B cell (primary cell): ENCODE measurements at places on chromosomes 16 and 17.
A peak's percentile ranks its signal among the peaks of the same experiment; 100 is the strongest.

DNA sequence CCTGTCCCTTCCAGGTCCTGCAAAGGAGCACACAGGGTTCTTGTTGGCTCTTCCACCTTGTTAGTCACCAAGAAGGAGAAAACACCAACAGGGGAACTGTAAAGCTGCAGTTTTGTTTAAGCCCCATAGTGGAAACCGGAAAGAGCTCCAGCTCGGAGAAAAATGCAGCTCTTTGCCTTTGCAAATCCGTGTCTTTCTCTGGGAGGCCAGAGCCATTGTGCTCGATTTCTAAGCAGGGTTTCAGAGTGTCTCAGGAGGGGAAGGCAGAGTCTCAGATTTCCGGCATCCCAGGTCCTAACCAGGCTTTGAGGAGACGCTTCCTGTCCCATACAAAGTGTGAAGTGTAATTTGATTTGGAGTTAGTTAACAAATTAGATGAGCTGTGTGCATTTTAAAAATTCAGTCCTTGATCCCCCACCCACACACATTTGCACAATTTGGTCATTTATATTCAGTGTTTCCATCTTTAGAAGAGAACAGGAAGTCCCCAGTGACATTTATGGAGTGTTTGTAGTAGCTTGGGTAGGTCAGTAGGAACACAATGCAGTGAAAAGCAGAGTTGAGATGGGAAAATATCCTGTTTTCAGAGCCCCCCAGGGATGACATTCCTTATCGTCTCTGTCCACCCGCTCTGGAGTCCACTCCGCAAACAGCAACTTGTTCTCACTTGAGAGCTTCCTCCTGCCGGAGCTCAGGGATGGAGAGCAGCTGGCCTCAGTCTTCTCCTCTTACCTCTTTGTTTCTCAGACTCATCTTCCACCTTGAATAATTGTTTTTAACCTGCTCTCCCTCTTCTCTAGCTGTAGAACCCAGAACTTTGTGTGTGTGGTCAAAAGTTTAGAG is 331.9 kb downstream of the SEC14L1 start:
- no peak for DNase-seq

DNA sequence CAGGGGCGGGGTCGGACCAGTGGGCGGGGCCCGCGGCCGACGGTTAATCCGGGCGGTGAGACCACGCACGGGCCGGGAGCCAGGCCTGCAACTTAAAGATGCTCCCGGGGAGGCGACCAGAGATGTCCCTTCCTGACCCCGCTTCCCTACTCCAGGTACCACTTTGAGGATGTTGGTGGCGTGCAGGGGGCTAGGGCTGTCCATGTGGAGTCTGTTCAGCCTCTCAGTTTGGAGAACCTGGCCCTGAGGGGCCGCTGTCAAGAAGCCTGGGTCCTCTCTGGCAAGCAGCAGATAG is 580 bp downstream of the RANGRF start:
- no peak for DNase-seq

DNA sequence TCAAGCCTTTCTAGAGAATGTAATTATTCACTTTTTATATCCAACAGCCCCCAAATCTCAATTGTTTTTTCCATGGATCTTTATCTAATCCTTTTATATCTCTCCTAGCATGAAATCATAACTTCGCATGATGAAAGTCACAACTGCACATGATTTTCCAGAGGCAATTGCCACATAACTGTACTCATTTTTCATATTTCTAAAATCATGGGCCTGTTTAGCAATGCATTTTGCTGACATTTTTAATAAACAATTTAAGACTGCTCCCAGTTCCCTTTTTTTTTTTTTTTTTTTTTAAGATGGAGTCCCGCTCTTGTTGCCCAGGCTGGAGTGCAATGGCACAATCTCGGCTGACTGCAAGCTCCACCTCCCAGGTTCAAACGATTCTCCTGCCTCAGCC is 83.5 kb downstream of the VMP1 start:
- no peak for DNase-seq

DNA sequence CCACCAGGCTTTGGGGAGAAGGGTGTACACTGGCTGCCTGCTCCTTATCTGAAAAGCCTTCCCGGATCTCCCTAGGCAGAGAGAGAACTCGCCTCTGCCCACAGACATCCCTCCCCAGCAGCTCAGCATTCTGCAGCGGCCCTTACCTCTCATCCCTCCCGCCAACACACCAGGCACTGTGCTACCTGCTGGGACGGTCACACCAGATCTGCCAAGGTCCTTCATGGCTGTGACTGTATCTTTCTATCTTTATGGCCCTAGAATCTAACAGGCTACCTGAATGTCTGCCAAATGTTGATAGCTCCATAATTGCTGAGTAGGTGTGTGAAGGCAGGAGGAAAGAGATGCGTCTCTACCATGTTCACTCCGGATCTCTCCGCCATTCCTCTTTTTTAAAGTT is 7.9 kb downstream of the TSNAXIP1 start:
- DNase-seq, result no peak

GRCh38 chr16:66650707-66651473 is 45.7 kb downstream of the CMTM4 start:
- DNase-seq, result peak; percentile 83

GRCh38 chr17:34259146-34259545 is 4.1 kb downstream of the CCL2 start:
- DNase-seq, result no peak

GRCh38 chr16:85881436-85881835 is 17.5 kb upstream of the IRF8 start:
- no peak for DNase-seq

DNA sequence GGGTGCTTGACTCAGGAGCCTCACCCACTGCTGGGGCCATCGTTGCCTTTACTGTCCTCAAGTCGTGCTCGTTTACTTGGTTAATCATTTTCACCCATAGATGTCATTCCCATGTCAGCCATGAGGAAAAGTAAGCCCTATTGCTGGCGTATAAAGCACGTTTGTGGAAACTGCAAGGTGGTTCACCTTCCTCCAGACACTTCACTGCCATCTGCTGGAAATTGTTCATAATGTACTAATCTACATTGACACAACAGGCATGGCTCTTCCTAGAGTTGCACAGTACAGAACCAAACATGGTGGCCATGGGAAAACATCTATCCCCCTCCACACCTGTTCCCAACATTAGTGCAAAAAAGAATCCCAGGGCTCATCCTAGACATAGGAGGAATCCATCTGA is 116.6 kb downstream of the ZNF18 start:
- no peak for DNase-seq

DNA sequence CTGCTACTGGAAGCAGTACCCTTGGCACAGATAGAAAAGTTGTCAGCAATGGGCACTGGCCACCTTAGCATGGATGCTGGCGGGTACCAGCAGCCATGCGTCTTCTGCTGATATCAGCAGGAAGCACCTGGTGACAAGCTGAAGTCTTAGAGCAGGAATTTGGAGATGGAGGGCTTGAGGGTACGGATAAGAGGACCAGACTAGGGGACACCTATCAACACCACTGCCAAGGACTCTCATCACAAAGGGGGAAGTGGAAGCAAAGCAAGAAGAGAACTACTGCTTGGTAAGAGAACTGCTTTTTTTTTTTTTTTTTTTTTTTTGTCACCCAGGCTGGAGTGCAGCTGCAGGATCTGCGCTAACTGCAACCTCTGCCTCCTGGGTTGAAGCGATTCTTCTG is 35.4 kb upstream of the LYRM9 start:
- no peak for DNase-seq

GRCh38 chr17:28896884-28897768 is at the start of gene FLOT2:
Gene FLOT2 (minus strand): TSS chr17:28897733. CDS start chr17:28897574, 159 bp downstream.
- peak; percentile 76 for DNase-seq

DNA sequence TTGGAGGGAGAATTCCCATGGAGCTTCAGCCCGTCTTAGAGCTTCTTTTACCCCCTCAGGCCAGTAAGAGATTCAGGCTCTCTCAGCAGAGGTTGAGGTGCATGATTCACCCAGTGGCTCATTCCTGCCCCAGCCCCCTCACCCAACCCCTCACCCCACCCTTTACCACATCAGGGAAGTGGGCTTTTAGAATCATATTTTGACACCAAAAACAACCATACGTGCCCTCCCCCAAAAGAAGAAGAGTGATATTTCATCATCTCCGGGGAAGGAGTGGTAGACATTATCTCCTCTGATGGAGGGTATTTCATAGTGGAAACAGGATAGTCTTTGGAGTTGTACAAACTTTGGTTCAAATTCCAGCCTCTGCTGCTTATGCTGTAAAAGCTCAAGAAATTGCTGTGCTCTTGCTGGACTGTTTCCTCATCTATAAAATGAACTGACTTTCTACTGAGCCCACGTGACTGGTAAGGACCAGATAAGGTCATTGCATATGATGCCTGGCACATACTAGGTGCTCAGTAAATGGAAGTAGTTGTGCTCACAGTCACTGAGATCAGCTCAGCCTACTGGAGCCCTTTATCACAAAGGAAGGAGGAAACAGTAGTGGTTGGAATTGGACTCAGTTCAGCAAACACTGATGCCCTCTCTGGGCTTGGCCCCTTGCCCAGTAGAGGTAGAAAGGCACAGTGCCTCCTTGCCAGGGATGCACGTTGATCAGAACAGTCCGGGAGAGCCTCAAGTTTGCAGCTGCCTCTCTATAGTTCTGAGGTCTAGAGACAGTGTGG is 18.3 kb upstream of the CCL5 start:
- DNase-seq, result no peak

DNA sequence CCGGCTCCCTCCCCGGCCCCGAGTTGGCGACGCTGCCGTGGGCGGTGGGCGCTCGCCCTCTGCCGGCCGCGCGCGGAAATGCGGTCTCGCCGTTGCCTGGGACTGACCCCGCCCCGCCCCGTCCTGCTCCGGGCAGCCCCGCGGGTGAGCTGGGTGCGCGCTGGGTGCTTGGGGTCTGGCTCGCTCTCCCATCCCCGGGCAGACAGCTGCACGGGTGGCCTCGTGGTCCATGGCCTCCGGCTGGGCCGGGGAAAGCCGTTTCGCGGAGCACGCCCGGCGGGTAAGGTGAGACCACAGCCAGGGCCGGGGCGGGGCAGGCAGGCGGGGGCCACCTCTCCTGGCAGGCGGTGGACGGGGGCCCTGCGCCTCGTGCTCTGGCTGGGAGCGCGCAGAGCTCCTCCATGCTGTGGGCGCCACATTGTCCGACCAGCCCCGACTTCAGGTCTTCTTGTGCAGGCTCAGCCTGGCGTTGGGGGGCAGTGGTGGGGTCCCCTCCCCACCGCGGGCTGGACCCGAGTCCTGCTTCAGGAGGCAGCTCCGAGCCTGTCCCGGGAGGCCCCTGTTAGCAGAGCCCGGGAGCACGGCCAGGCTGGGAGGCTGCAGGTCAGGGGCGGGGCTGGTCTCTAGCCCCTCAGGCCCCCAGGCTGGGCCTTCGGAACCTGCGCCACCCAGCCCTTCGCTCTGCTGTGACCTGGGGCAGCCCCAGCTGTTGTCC is 7.0 kb upstream of the C1QTNF8 start:
- peak; percentile 76 for DNase-seq

GRCh38 chr17:76094046-76094445 is 9.5 kb downstream of the EXOC7 start:
- DNase-seq, result no peak

DNA sequence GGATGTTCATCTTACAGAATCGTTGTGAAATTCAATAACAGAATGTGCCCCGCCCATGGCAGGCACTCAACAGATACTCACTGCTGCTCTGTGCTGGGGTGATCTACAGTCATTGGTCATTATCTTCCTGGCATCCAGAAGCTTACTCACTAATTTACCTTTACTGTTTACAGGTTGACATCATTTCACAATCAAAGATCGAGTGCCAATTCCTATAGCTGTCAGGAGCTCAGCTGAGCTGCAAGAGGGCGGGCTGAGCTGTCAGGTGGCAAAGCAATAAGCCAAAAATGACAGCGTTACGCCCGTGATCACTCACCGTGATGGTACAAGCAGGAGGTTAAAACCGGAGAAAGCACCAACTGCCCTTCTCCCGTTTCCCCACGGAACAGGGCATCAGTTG is 51.2 kb downstream of the LITAF start:
- DNase-seq, result no peak

GRCh38 chr17:63278728-63279442 is 167.2 kb downstream of the CYB561 start:
- DNase-seq, result peak; percentile 15

DNA sequence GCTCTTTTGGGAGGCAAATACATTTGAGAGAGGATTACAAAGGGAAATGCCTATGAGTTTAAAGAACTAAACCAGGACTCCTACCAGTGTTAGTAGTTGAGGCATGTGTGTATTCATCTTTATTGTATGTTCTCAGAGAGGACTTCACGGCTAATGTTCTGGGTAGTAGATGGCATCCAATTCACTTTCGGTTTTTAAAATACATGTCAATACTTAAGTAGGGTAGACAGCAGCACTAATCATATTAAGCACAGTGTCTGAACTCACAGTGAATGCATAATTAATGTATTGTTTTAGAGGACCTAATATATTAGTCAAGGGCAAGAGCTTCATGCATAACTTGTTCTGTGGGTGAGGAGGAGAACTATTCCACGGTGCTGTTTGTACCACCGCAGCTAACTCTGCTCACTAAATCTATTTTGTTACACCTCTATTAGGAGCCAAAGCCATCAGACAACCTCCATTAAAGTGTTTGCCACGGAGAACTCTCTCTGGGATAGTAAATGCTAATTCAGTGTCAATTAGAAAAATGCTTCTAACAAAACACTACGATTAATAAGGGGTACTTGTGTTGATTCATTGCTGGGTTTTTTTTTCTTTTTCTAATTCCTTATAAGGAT is 56.3 kb downstream of the COX10 start:
- no peak for DNase-seq

GRCh38 chr17:38914741-38915638 is 10.4 kb upstream of the LASP1NB start:
- no peak for DNase-seq

DNA sequence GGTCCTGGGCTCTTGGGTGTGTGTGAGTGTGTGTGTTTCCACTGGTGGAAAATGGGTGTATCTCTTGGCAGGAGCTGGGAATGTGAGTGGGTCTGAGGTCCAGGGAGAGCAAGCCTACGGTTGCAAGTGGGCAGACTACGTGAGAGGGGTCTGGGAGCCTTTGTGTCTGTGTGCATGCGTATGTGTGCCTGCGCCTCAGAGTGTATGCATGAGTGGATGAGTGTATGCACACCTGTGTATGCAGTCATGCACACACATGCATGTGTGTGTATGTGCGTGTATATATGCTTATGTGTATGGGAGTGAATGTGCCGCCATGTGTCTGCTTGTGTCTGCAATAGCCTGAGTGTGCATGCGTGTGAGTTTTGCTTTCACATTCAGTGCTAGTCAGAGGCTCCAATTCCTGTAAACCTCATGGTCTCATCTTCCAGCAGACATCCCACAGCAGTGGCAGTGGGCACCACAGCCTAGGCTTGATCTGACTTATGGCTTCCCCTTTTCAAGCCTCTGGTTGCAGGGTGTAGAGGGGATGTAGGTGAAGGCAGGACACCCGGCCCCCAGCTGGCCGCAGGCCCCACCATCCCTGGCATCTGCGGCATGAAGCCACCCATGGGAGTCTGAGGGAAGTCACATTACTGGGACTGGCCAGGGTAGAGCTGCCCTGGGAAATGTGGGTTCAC is 19.7 kb upstream of the RMI2 start:
- peak; percentile 58 for DNase-seq

DNA sequence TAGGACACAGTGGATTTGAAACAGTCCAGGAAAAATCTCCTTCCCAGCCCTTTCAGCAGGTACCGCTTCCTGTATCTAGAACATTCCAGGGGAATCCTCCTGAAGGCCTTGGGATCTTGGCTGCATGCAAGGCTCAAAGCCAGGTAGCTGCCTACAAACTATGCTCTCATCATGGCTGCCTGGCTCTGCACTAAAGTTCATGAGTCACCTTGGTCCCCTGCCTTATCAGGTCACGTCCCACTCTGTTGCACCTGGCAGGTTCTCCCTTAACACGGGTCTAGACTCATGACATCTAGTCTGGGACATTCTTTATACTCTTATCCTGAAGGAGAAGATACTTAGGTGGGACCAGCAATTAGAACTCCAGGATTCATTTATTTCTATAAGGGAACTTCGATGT is 15.8 kb downstream of the FA2H start:
- no peak for DNase-seq

- peak; percentile 71 for DNase-seq
Measured at GRCh38 chr17:75776386-75777295, 8.0 kb upstream of the UNK start.
